ENCODE measurements at places on chromosomes 1 and 21. TPM values are rescaled to one million over a fixed set of nuclear protein-coding genes. Genes with fewer than 3 reads are reported as not detected.

DNA sequence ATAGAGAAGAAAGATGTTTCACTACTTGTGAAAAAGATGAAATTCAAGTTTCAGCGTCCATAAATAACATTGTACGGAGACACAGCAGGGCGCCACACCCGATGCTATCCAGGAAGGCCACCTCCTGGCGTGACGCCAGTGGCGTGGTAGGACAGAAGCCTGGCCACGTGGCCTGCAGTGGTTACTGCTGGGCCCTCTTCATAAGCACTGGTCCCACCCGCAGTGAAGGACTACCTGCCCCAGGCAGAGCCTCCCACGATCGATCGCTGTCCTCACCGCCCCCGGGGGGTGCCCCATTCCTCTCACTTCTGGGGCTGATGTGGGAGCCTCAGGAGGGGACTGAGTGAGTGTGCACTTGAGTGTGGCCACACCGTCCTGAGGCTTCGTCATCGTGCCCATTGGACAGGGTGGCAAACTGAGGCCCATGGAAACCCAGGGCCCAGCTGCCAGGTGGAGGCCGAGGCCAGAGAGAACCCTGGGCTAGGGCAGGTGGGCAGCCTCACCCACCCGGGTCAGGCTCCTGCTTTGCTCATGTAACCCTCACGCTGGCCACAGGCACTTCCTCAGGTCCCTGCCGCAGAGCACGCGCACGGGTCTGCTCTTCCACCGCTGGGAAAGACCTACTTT lies 11.7 kb upstream of the HES5 start:
- peak; percentile 76 for DNase-seq

DNA sequence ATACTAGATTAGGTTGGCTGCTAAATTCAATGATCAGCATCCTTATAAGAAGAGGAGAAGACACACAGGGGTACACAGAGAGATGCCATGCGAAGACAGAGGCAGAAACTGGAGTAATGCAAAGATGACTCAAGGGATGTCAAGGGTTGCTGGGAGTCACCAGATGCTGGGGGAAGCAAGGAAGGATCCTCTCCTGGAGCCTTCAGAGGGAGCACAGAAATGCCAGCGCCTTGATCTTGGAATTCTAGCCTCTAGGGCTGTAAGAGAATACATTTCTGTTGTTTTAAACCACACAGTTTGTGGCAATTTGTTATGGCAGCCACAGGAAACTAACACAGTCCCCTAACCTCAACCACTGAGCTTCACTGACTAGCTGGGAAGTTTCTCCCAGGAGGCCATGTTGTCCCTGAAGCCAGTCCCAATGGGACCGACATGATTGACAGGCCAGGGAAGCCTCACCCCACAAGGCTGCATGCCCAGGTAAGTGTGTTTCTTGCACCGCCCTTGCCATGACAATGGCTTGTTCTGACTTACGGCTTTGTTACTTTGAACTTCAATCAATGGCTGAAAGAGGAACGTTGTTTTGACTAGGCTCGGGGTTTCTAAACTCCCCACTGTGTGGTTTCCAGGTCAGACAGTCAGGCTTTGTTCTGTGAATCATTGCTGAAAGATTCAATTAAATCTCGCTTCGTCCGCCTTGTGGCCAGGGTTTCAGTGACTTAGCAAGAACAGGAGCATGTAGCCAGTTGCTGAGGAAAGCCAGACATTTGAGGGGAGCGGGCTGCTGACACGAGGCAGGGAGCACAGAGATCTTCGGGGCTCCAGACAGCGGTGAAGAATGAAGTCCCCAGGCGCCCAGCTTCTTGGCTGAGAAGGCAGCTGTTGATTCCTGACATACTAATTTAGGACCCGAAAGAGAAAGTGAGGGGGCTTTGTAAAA lies 62.3 kb downstream of the RUNX1 start:
- no peak for DNase-seq

GRCh38 chr1:33660244-33660643 lies 187.8 kb downstream of the ZSCAN20 start:
- no peak for DNase-seq

- no peak for DNase-seq
Measured at GRCh38 chr1:8763888-8764287, 53.6 kb downstream of the RERE start.

DNA sequence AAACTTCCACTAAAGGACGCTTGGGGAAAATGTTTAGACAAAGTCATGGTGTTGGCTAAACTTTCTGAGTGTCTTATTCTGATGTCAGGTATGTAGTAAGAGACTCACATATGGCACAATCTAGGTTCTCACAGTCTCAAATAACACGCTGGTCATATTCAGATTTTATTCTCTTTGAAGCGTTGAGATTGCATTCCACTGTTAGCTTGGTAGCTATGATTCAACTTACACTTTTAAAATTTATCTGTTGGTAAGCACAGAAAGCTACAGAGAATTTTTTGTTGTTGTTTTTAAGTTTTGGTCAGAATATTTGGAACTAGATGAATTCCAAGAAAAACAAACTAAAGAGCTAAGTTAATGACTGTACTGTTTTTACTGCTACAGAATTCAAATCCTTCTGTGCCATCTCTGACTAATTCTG lies 126.7 kb downstream of the PRRX1 start:
- DNase-seq, result no peak

GRCh38 chr1:109256971-109257681 lies 7.8 kb downstream of the CELSR2 start:
- no peak for DNase-seq

DNA sequence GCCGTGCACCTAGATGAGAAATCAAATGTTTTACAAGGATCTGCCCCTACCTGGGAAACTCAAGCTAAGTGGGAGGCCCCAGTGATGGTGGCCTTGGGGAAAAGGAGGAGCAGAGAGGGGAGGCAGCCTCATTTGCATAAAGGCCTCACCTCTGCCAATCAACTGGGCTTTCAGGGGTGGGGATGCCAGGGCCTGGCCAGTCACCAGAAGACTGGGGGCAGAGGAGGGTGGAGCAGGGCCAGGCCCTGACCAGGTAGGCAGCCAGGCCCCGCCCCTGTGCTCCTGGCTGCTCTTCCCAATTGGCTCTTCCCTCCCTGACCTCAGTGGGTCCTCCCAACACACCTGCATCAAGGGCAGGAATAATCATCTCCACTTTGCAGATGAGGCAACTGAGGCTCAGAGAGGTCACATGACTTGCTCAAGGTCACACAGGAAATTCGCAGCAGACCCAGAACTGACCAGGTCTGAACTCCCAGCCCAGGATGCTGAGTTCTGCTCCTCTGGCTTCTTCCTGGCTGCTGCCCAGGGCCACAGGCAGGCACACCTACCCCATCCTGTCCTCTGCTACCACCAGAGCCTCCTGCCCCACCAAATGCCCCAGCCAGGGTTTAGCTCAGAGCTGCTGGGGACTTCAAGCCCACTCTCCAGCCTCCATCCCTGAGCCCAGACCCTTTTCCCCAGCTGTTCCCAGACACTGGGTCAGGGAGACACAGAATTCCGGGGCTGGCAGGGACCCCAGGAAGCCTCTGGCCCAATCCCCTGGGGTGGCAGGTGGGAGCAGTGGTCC lies 677.9 kb downstream of the MATN1 start:
- DNase-seq, result no peak

- DNase-seq, result peak; percentile 34
Measured at GRCh38 chr1:247357052-247357780, 25.5 kb upstream of the ZNF496 start.

DNA sequence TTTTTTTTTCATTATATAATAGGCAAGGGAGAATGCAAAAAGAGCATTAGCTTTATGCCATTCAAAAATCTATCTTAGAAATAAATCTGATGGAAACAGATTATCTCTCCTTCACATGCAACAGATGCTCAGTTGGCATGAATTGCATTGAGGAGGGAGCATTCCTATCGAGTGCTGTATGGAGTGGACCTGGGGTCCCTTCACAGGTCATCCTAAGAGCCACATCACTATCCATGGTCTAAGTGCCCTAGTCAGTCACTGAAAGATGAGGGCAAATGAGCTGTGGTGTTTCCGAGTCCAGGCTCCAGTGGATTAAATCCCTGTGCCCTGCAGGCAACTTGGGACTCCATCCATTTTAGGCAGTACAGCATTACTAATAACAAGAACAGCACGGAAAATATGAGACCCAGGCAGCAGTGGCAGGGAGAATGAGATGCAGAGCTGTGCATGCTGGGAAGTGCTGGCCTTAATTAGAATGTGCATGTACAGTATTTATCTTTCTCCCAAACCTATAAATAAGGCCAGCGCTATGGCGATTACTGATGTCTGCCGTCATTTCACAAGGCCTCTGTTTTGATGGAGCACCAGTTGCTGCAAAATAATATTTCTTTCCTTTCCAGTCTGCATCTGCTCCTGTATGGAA lies 512.3 kb upstream of the PLXNA2 start:
- no peak for DNase-seq

Gene PRDM2
- total RNA-seq, result 36.1 TPM

Gene CYP4B1
- 11.5 TPM for total RNA-seq

DNA sequence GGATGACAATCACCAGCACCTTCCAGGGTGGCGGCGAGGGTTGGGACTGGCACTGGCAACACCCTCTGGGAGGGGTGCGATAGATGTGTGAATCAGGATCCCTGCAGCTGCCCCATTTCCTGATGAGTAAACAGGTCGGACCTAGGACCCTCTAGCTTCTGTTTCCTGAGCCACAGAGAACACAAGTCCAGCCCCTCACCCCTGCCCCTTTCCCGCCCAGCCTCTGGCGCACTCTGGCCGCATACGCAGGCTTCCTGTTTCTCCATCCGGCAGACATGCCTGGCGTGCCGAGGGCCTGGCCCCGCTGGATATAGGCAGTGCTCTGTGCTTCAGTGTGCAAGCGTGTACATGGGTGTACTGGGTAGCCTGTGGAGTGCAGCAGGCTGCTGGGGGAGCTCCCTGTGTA lies 4.6 kb downstream of the PEAR1 start:
- DNase-seq, result peak; percentile 65

Measured in left ventricle myocardium inferior (tissue), 1 donor.